ENCODE measurements at places on chromosomes 11 and 22.

GRCh38 chr11:107590460-107591377, at the start of gene ELMOD1:
Gene ELMOD1, plus strand, starts transcription at chr11:107591147. Its CDS starts 27,043 bp downstream, at chr11:107618190.
- DNase-seq: no peak

DNA sequence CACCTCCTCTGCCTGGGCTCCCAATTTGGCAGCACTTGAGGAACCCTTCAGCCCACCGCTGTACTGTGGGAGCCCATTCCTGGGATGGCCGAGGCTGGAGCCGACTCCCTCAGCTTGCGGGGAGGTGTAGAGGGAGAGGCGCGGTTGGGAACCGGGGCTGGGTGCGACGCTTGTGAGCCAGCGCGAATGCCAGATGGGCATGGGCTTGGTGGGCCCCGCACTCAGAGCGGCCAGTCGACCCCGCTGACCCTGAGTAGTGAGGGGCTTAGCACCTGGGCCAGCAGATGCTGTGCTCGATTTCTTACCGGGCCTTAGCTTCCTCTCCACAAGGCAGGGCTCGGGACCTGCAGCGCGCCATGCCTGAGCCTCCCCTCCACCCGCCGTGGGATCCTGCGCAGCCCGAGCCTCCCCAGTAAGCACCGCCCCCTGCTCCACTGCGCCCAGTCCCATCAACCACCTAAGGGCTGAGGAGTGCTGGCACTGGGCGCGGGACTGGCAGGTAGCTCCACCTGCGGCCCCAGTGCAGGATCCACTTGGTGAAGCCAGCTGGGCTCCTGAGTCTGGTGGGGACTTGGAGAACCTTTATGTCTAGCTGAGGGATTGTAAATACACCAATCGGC, 58.3 kb upstream of the DEFB108B start:
- DNase-seq: no peak

GRCh38 chr22:42622061-42622710, 7.5 kb upstream of the POLDIP3 start:
- DNase-seq: no peak

DNA sequence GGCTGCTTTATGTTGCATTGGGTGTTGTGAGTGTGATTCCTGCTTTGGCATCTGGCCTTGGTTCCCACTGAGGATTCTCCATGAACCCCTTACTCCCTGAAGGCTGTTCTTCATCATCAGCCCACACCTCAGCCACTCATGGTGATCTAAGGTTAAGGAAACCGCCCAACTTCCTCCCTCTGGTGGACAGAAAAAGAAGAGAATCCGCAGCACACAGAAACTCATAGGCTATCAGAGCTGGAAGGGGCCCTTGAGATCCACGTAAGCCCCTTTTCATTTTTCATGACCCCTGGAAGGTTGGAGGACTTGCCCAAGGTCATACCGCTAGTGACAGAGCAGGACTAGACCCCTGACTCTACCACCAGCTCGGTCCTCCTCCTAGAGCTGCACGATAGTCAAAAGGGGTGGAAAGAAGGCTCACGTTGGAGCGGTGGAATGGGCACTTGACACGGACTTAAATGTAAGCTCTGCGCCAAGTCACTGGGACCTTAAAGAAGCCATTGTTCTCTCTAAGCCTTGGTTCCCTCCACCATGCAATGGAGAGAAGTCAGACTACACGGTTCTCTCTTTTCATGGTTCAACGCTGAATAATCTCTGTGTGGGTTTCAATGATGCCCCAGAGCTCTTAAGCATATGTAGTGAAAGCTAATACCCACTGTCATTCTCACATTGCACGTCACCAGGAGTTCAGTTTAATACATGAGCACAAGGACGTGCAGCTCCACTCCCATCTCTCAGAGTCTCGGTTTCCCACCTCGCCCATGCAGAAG, 83.6 kb upstream of the CRTAM start:
- no peak for DNase-seq

DNA sequence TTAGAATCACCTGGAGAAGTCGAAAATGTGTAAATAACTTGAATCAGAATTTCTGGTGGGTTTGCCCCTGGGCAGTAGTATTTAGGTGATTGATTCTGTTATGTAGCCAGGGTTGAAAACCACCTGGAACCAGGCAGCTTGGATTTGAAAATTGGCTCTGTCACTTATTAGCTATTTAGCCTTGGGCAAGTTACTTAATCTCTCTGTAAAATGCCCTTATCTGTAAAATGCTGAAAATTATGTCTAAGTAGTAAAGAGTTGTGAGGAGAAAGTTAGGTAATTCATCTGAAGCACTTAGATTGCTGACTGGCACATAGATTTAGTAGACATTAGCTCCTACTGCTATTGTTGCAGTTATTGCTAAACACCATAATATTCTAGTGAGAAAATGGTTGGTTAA, 49.3 kb downstream of the PPME1 start:
- no peak for DNase-seq

DNA sequence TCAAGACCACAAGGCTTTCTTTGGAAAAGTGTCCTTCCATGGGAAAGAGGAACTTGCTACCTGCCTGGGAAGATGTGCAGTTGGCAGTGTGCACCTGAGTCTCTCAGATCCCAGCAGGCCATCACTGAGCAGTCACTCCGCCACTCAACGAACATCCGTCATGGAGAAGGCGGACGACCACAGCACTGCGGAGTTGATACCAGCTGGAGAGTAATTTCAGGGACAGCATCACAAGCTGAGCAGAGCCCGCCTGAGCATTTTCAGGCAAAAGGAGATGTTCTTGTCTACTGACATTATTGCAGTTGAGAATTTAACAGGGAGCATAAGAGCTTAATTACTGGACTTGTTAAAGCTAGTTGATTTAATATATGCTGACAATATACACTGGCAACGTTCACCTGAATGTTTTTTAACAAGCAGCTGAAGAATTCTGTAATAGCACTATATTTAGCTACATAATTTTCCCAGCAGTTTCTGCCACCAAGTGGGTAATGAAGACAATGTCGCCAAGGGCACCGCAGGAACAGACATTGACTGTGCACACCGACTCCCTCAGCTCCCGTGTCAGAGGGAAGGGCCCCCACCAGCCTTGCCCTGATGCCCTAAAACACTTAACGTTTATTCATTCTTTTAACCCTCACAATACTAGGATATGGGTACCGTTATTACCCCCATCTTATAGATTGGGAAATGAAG, 52.4 kb upstream of the ARFGAP3 start:
- DNase-seq: no peak
